Muscle of leg (tissue), 16 donors: ENCODE measurements at places on chromosomes 2 and 18. TPM values are rescaled to one million over a fixed set of nuclear protein-coding genes. Genes with fewer than 3 reads are reported as not detected.

Gene CRYGC
- not detected for polyA plus RNA-seq

DNA sequence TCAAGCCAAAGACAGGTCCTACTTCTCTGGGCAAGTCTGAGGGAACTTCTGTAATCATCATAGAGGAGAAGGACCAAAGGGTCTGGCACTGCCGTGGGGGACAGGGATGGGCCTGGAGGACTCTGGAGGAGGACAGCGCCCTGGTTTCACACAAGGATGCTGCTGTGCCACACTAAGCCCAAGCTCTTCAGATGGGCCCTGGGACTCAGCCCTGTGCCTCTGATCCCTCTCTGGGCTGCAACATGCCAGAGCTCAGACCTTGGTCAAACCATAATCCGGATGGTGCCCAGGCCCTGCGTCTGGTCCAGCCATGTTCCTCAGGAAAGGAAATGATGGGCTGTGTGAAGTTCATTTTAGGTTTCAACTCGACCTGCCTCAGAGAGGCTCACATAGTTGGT is 222.0 kb upstream of the COPS8 start:
- DNase-seq: no peak

DNA sequence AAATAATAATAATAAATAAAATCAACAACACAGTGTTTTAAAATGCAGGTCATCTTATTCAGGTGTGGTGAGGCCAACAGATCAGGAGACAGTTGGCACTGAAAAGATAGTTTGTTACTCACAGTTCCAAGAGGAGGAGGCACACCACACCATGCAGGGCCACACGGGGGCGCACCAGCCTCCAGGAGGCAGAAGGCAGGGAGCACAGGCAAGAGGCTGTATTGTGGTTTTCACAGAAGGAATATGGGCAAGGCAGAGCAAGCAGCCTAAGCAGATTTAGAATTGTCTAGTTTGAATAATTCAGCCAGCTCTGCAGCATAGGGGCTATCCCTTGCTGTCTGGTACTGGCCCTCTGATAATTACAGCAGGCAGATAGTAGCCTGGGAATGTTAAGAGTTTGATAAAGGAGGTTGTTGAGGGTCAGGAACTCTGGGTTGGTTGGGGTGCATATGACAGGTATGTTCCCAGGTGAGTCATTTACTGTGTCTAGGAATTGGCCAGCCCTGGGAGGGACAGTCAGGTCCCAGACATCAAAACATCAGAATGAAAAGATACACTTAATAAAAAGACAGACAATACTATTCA is 31.3 kb downstream of the KIAA2012 start:
- DNase-seq: no peak

Gene PID1
- polyA plus RNA-seq: 31.5 TPM

DNA sequence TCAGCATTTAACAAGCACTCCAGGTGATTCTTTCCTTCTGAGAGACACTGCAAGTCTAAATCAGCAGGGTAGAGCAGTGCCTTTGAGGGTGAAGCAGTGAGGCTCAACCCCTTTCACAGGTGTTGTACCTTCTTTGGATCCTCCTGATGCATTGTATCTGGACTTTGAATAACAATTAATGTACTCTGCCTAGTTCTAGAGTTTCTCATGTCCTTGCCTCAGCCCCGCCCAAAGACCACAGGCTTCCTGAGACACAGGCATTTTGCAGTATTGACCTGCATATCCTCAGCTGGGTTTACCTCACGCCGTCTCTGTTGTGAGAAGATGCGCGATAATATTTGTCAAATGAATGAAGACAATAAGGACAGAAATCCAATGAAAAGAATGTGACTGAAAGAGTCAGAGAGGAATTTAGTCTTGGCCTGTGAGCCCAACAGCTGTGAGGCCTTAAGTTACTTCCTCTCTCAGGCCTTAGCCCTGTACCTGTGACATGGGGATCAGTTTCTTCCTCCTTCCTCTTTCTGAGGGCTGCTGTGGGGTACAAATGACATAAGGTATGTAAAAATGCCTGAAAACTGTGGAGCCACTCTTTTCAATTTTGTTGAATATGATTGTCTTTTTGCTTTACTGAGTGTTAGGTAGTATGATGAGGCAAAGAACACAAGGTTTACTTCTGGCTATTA is 43.7 kb downstream of the WIPF1 start:
- peak; percentile 26 for DNase-seq

DNA sequence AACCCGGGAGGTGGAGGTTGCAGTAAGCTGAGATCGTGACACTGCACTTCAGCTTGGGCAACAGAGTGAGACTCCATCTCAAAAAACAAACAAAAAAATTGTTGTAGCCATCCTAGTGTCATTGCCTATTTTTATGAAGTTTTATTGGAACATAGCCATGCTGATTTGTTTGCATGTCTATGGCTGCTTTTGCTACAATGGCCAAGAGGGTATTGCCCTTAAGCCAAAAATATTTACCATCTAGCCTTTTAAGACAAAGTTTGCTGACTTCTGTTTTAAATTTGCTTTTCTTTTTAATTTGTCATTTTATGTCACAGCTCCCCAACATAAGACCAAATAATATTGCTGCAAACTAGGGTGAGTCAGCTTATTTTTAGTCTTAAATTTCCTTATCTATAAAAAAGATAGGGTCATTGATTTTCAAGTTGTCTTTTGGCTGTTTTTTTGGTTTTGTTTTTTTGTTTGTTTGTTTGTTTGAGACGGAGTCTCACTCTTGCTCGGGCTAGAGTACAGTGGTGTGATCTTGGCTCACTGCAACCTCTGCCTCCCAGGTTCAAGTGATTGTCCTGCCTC is 70.0 kb upstream of the CABLES1 start:
- DNase-seq: no peak

Gene CAPN13
- polyA plus RNA-seq: not detected

- no peak for DNase-seq
These were observed 154.9 kb downstream of the MGAT5 start for GRCh38 chr2:134408791-134409190.

- no peak for DNase-seq
These were observed 2.9 kb downstream of the ANKRD12 start for GRCh38 chr18:9139400-9140039.

Gene TTC21B
- 20.8 TPM for polyA plus RNA-seq

DNA sequence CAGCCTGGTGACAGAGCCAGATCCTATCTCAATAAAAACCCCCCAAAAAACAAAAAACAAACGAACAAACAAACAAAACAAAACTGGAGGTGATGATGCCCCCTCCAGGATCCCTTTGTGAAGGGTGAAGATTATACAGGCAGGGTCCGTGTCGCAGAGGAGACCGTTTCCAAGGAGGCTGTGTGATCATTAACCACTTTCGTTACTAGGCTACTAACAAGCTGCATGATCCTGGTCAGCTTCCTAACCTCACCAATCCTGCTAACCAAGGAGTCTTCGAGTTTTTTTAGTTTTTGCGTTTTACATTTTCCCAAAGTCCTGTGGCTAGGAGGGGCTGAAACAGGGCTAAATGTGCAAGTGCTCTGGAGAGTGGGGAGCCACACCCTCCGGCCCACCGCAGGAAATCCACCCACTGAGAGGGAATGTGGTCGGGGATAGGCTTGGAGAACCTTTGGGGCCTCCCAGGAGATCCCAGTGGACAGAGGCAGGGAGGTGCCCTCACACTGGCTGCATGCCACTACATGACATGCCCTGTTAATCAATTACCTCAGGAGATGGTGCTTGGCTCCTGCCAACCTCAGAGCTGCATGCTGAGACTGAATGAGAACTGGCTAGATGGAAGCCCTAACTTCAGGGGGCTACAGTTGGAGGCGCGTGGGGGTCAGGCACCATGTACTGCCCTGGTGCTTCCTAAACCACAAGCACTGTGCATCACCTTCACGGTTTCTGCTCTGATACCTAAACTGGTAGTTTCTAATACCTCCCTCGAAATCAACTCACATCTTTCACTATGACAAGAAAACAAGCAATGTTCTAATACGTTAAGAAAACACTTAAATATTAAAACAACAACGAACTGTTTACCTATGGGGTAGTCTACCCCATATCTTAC is 67.5 kb upstream of the RGPD5 start:
- no peak for DNase-seq

DNA sequence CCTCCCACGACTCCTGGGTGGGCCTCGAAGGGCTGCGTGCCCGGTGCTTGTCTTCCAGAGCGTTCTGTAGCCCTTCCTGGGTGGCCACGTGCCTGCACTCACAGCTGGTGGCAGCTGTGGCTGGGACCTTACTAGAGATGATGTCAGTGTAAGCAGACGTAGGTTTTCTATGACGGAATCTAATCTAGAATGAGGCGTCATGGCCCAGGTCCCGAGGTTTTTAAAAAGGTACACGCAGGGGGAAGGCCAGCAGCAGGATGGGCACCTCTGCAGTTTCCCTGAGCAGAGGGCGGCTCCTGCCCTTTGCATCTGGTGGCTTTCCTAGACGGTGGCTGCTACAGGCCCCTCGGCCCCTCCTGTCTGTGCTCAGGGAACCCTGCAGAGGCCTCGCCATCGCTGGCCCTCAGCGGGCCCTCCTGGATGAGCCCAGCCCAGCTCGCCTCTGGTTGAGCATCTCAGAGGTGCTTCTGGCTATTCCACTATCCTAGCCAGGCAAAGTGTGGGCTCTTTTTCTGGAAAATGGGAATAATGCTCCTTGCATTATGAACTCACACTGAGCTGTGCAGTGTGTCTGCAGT is 49.6 kb upstream of the PXDN start:
- DNase-seq: peak; percentile 43

DNA sequence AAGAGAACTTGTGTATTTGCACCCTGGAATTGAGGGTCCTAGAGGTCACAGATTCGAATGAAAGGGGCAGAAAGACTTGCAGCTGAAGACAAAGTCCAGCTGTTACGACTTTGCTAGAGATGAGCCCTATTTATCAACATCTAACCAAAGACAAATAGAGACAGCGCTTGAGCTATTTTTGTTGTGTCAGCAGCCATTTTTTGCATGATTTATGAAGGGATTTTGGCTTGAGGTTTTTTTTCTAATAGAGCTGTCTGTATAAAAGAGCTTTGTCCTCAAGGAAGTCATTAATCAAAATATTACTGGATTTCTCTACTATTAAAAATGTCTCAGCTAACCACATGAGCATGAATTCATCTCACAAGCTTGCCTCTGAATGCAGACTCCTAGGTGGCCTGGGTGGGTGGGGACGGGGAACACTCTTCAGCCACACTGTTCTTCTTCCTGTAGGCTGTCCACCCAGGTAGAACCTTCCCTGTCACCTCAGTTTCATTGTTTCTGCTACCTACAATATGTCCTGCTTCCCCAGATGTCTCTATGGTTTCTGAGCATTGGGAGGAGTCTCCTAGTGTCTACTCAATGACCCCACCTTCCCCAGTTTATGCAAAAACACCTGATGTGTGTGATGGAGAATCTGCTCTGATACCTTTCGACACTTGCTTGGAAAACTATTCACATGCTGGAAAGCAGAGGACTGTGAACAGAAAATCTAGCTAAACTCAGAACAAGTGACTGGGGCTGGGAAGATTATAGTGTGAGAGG is 7.2 kb upstream of the CD226 start:
- DNase-seq: no peak

Gene KCNE4
- 6.4 TPM for polyA plus RNA-seq

DNA sequence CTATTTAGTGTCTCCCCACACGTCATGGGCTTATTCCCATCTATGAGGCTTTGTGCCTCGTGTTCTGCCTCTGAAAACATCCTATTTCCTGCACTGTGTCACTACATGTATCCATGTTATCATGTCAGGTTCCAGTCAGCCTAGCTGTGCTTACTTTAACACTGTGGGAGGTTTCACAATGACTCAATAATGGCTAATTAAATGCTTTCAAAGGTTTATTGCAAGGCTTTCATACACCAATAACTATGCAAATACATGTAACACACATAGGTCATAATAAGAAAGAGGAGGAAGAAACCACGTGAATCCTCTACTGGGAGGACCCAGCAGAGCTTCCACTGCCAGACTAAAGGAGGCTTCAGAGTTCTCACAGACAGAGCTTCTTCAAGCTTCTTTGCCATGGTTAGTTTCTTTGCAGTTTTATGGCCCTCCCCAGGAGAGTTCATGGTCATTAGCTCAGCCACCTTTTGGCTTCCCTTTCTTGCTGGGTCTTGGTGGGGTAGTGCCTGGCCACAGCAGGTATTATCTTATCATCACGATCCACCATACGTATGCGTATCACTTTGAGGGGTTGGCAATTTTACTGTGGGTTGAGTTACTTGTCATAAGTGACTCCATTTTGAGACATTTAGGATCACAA is 5.1 kb upstream of the COLEC12 start:
- DNase-seq: no peak

GRCh38 chr2:210132239-210132638 is 39.0 kb downstream of the KANSL1L start:
- no peak for DNase-seq

Gene OSR1
- 21.6 TPM for polyA plus RNA-seq

DNA sequence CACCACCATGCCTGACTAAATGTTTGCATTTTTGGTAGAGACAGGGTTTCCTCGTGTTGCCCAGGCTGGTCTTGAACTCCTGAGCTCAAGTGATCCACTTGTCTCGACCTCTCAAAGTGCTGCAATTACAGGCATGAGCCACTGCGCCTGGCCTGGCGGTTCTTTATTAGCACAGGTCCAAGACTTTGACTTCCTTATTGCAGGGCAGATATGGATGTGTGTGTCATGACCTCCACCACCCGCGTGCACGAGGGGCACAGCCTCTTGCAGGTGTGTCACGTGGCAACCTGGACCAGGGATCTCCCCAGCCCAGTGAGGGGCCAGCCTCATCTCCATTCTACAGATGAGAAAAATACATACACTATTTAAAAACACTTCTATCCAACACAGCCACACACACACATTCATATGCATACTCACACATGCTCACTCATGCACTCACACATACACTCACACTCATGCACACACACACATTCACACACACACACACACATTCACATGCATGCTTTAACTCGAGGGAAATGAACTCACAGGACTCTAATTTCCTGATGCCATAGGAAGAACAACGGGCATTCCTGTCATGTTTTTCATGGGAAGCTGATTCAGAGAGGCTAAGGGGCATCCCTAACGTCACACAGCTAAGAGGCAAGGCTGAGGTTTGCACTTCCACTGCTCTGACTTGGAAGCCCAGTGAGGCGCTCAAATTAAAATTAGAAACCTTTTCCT is 38.8 kb downstream of the RRM2 start:
- DNase-seq: no peak

Gene SPATA3
- not detected for polyA plus RNA-seq

Gene ASXL2
- 9.3 TPM for polyA plus RNA-seq

- DNase-seq: peak; percentile 52
These were observed 510.6 kb downstream of the XIRP2 start for GRCh38 chr2:167398873-167399272.

Gene DSC1
- polyA plus RNA-seq: 0.07 TPM

DNA sequence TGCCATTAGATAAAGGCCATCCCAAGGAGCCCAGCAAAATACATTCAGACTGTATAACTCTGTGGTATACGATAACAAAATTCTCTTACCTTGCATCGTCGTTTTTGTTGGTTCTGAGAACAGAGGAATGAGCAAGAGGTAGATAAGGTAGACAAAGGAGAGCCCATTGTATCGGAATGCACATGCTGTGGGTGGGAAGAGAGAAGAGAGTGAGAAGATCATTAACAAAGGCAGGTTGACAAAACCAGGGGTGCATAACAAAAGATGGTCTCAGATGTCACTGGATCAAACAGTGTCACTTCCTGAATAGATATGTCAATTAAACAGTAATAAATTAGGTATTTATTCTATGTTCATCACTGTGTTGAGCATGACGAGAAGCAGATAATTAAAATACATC is 83.3 kb downstream of the PIEZO2 start:
- no peak for DNase-seq
